ENCODE measurements at places on chromosomes 7 and 10.

- peak; percentile 59 for DNase-seq
Observed at GRCh38 chr10:44352316-44353127, 32.4 kb downstream of the CXCL12 start.

DNA sequence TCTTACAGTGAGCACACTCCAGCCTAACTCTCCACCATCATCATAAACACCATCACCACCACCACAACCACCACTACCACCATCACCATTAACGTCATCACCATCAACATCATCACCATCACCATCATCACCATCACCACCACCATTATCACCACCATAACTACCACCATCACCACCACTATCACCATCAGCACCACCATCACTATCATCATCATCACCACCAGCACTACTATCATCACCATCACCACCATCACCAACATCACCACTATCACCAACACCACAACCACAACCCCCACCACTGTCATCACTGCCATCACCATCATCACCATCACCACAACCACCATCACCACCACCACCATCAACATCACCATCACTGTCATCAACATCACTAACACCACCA, 279.0 kb upstream of the TCERG1L start:
- DNase-seq, result no peak

- DNase-seq, result no peak
Observed at GRCh38 chr10:70921285-70921684, 32.9 kb upstream of the PCBD1 start.

- DNase-seq, result no peak
Observed at GRCh38 chr10:113125612-113126011, 175.6 kb downstream of the TCF7L2 start.

DNA sequence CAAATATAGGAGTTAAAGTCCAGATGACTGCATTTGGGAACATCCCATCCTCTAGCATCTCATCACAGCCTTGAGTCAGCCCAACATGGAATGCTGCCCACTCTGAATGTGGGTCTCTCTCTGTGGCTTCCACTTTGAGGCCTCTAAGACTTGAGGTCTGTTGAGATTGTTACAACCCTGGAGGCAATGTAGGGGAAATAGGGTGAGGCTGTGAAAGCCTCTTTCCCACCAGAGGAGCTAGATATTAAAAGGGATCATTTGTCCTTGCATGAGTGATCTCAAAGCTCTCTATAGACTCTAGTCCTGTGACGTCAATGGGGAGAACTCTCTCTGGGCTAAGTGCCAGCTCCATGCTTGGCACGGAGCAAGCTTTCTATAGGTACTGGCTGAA, 6.4 kb upstream of the GOLGA7B start:
- no peak for DNase-seq

DNA sequence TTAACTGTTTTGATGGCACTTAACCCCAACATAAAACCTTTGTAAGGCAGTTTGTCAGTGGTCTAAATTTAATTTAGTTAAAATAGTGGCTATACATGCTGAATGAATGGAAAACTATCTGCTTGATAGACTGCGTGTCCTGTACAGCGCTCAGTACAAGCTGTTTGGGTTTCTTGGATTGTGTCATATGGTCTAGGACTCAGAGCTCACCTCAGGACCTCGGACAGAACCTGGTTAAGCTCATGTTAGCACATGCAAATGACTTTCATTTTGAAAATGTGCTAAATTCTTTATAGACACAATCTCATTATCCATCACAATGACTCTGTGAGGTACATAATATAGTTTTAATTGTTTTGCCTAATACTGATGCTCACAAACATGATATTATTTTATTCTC, 55.7 kb upstream of the RELN start:
- no peak for DNase-seq

DNA sequence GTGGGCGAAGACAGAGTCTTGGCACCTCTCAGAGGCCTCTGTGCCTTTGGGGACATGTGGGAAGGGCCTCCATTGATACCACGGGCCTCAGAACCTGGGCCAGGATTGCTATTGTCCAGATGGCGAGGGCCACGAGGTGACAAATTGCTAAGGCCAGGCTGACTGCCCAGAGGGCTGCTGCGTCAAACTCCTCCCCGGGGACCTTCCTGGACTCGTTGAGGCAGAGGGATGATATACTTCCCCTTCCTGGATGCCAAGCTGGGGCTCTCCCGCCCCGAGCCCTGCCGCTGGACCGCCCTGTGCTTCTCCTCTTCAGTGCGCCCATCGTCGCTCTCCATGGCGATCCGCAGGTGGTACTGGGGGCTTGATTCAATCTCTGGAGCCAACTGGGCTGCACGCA, 58.9 kb downstream of the LRRC72 start:
- DNase-seq, result peak; percentile 67

DNA sequence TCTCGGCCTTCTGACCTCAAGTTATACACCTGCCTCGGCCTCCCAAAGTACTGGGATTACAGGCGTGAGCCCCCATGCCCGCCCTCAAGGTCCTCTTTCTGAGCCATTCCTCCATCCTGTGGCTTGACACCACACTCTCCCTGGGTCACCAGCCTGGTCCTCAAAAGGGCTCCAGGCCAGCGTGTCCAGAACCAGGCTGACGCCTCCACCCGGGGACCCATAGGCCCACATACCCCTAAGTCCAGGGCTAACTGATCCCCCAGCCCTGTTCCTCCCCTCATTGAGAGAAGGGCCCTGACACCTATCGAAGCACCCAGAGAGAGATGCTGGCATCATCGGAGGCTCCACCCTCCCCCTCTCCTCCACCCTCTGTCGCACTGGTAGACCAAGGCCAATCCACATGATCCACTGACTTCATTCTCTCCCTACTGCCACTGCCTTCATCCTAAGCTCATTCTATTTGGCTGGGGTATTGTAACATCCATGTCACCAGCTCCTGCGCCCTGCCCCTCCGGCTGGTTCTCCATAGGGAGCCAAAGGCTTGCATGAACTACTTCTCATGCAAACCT, 46.7 kb downstream of the TMEM270 start:
- DNase-seq, result peak; percentile 9

DNA sequence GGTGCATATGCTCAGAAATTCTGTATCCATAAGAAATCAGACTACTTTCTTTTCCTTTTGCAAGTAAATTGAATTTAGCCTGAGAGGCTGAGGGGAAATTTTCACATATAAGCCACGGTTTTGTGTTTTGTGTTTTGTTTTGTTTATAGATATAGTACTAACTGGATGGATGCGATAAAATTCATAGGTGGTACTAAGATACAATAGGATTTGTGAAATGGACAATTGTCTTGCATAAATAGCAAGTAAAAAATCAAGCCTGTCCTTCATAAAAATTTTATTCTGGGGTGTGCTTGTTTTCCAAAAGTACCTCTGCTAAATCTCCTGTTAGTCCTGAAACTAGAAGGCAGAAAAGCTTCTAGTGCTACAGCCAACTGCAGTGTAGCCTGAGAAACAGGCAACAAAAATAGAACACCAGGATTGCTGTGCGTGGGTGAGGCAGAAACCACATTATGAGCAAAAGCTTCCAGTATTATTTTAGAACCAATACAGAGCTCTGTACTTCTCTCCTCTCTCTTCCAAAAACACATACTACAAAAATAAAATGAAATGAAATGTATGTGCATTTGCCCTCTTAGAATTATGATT, 634 bp upstream of the HDAC9 start:
- no peak for DNase-seq

DNA sequence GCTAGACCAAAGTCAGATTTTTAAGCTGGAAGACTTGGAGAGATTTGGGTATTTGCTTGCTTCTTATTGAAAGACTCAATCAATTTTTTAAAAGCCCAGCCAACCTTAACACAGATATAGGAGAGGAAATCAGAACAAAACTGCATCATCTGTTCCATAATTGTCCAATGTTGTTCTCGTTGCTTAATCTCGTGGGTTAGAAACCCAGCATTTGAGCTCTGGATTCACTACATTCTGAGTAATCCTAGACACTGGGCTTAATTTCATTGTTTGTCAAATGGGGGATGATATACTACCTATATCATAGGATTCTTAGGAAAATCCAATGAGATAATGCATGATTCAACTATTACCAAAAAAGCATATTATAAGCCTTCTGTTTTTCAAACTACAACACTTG, 48.9 kb downstream of the CALD1 start:
- DNase-seq, result no peak

DNA sequence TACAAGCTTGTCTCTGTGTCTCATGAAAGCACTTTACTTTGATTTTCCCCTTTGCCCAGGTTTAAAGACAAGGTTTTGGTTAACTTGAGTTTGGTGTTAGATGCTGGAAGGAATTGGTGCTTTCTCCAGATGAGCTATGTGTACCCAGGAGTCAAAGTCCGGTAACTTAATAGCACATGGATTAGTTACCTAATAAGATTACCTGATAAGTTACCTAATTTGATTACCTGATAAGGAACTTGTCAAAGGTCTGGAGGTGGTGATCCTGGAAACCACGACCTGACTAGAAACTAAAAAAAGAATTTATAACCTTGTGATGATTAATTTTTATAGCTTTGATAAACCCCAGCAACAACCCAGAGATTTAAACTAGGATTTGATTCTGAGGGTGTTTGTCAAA, 269.9 kb upstream of the CACNA2D1 start:
- no peak for DNase-seq

- no peak for DNase-seq
Observed at GRCh38 chr10:31058795-31059703, 27.4 kb upstream of the ZNF438 start.

DNA sequence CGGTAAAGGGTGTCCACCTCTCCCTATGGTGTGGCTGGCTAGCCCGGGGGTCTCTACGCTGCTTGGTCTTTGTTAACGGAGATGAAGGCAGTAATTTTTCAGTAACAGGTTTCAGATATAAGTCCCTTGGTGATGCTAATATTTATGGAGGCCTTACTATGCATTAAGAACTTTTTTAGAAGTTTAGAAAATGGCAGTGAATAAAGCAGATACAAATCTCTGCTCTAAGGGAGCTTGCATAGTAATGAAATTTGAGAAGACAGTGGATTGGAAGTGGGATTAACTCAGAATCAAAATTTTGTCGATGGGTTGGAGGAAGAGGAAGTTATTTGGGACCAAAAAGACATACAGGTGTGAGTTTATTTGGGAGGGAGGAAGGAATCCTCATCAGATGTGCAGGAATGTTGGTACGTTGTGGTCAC, 445 bp downstream of the SSBP1 start:
- DNase-seq, result no peak

GRCh38 chr7:70668606-70669358, 463.2 kb upstream of the GALNT17 start:
- peak; percentile 46 for DNase-seq

DNA sequence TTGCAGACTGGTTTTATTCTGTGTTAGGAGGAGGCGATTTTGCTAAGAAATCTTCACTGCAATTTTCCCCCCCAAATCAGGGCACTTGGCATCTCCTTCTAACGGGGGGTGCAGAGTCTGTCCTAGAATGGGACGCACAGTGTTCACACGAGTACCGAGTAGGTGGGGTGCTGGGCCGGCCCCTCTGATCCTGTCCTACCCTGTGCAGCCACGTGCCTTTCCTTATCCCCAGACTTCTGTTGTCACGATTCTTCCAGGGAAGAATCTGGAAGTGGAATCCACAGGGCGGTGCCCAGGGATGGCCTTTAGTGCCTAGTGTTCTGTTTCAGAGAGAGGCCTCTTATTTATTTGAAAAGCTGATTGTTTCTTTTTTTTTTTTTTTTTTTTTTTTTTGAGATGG, 16.4 kb downstream of the CUX1 start:
- DNase-seq, result no peak

- no peak for DNase-seq
Observed at GRCh38 chr7:151506901-151507382, 12.8 kb downstream of the RHEB start.

DNA sequence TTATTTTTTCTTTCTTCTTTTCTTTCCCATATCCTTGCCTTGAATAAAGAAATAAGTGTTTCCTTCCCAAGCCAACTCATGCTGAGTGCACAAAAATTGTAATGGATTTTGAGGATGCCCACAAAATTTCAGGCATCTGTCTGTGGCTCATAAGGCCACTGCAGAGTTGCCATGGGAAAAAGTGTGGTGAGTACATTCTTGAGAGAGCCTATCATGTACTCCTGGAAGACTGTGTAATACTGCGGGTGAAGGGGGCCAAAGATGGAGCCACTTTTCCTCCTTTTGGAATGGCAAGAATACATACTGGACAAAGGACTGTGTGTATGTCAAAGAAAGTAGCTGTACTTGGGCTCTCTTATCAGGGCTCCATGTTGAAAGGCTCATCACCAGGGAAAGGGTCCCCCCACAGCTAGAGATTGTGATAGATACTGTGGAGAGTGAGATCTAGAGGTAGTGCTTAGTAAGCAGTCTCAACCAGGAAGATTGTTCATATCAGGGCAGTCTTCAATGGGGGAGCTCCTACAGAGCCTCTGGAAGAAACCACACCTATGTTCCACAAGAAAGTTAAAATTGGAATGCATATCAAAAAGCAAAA, 341.6 kb upstream of the KCND2 start:
- DNase-seq, result no peak

DNA sequence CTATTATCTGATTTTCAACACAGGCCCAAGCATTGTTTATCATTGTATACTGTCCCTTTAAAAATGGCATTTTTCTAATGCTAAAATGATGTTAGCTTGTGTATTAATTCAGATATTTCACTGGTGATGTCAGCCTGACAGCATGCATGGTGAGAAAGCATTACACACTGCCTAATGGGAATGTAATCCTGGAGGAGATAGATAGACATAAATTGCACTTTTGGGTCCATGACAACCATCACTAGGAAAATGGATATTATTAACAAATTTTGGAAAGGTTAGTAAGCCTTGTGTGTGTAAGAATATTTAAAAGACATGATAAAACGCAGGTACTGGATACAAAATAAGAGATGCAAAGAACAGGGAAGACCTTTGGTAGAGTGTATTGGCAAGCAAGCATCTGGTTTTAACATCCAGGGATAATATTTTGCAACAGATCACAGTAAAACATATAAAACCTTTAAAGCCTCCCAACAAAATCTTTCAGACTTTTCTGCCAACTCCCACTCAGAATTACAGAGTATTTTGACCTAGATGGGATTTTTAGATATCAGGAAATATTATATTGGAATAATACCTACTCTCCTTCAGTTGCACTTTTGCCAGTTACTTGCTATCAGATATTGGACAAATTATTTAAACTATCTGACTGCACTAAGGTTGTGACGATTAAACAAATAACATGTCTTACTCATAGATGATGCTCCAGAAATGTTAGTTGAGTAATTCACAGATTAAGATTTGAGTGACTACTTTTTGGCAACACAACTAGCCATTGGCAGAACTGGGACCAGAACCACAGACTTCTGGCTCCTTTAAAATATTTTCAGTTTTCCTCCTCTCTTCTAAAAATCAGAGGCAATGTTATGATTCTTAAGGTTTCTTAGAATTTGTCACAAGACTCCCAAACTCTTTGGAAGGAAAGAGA, 291.6 kb upstream of the SEMA3C start:
- no peak for DNase-seq

- DNase-seq, result no peak
Observed at GRCh38 chr10:29522918-29523317, 111.9 kb downstream of the SVIL start.

GRCh38 chr10:118342638-118343020, 505 bp upstream of the FAM204A start:
- DNase-seq, result no peak

GRCh38 chr7:26584326-26584725, 280.1 kb downstream of the SKAP2 start:
- no peak for DNase-seq

GRCh38 chr7:125122173-125122572, 192.5 kb upstream of the POT1 start:
- DNase-seq, result no peak
